ENCODE measurements at places on chromosomes 16 and 17. TPM values are rescaled to one million over a fixed set of nuclear protein-coding genes. Genes with fewer than 3 reads are reported as not detected.

DNA sequence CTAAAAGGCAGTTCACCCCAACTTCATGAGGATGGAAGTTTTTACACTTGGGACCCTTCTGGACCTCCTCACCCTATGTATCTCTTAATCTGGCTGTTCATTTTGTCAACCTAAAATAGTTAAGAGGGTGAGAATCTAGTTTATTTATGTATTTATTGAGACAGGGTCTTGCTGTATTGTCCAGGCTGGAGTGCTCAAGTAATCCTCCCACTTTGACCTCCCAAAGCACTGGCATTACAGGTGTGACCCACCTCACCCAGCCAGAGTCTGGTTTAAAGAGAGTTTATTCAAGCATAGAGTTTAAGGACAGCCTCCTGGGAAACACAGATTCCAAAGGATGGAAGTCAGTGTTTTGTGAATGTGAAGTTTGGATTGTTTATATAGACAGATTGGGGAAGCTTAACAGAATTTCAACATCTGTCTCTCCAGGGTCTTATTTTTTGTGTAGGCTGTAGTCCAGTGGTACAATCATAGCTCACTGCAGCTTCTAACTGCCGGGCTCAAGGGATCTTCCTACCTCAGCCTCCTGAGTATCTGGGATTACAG is 8.0 kb upstream of the APPBP2 start:
- no peak for DNase-seq

DNA sequence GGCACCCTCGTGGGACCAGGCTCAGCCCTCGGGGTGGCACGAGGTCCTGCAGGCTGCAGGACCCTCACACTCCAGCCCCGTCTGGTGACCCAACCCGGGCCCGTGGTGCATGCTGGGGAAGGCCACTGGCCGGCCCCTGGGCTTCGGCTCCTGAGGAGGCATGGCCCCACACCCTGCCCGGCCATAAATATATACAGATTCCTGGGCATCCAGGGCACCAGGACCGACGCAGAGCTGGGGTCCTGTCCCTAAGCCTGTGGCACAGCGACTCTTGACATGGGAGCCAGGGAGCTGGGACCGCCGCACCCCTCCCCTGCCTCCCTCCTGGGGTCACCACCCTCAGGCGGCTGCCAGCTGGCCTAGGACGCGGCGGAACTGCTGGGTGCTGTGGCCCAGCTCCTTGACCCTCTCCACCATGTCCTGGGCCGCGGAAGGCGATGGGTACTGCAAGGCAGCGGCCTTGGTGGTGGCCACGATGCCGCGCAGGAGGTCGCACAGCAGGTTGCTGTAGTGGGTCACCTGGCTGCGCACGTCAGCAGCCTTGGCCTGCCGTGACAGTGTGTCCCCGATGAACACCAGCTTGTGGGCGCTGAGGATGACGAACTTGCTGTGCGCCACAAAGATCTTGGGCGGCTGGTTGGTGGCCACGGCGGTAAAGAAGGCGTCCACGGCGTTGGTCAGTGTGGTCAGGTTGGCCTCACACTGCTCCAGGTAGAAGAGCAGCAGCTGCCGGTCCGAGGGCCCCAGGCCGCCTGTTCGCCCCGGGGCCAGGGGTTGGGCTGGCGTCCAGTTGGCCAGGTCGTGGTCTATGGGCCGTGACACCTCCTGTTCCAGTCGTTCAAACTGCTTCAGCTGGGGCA is 10.6 kb downstream of the CTRB1 start:
- DNase-seq = no peak

GRCh38 chr17:61399131-61400065 is at the start of gene TBX2:
Gene TBX2 (plus strand): TSS chr17:61399843. CDS start chr17:61400177, 334 bp downstream.
- peak; percentile 77 for DNase-seq

DNA sequence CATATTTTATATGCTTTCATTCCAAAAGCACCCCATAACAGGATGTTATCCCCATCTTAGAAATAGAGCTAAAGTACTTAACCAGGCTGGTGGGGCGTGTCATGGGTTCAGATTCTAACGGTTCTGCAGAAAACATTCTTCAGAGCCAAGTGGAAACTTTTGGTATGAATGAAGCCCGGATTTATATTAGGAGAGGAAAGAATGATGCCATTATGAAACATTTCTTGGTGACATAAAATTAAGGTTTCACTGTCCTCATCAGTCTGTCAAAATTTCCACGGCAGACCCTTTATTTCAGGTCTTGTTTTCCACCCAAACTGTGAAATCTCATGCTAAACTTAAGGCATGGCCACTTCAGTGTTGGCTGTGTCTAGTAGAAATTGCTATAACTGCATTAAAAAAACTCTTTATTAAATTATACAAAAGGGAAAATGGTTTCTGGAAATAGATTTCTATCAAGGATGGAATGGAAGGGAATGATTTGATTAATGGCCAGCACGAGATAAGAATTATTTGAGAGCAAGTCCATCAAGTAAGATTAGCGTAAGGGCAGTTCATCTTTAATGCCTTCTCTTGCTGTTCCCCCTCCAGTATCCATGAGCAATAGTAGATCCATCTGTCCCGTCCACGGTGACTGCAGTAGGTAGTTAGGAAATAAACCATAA is 11.7 kb downstream of the PRKCA start:
- DNase-seq = no peak

DNA sequence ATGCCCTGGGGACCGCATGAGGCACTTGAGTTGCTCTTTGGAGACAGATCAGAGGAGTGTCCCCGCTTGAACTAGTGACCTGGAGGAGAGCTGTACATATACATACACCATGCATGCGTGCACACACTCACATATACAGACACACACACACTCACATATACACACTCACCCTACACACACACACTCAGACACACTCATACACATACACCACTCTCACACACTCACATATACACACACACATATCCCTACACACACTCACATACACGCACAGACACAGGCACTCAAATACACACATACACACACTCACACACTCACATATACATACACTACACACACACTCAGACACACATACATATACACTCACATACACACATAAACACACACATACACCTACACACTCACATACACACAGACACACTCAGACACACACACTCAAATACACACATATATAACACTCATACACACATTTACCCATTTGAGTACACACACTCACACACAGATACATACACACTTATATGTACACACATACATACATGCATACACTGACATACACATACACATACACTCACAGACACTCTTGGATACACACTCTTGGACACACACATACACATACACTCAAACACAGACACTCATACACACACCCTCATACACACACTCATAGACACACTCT is 5.4 kb upstream of the MPP2 start:
- no peak for DNase-seq

GRCh38 chr16:24117680-24118079 is 138.5 kb upstream of the CACNG3 start:
- no peak for DNase-seq

- DNase-seq = no peak
These were observed 3.7 kb upstream of the CACNA1H start for GRCh38 chr16:1149101-1149636.

DNA sequence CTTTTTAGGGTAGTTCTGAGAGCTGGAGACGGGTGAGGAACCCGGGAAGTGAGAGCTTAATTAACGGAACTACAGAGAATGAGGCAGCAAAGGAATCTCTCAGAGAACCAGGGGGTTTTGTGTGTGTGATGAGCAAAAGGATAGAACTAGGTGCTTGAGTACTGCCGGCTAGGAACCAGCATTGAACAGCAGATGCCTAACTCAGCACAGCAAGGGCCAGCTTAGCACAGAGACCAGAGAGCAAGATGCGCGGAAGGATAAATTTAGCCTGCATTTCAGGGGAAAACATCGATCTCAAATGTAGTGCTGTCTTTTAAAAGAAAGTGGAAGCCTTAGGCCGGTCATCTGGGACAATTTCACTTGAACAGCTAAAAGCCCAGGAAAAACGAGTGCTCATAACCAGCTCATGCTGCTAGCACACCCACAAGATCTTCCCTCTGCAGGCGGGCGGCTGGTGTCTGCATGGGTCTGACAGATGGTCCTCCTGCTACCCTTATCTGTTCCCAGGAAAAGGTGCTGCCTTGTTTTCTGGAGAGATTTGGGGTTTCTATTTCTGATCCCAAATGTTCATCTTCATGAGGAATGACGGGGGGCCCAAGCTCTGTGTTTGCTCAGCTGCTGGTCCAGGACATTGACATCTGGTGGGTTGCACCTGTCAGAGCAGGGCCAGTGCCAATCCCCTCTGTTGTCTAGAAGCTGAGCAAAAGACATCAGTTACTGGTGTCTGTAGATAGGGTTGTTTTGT is 103.9 kb downstream of the SOCS1 start:
- no peak for DNase-seq

- DNase-seq = no peak
These were observed at the start of gene VMO1 for GRCh38 chr17:4786106-4786511. Gene VMO1 (minus strand): TSS chr17:4786364. CDS start chr17:4786352, 12 bp downstream.

- DNase-seq = peak; percentile 13
These were observed 3.6 kb upstream of the FAM222B start for GRCh38 chr17:28846231-28846630.

GRCh38 chr17:77400445-77400870 is 259.7 kb downstream of the SEC14L1 start:
- DNase-seq = no peak

- DNase-seq = no peak
These were observed 100.9 kb upstream of the GSE1 start for GRCh38 chr16:85511938-85512807.

- no peak for DNase-seq
These were observed 20.7 kb downstream of the CD7 start for GRCh38 chr17:82296511-82297279.

GRCh38 chr16:11064202-11064540 is 119.8 kb downstream of the CLEC16A start:
- no peak for DNase-seq

- DNase-seq = no peak
These were observed 40.6 kb upstream of the CDH1 start for GRCh38 chr16:68696514-68696913.

- DNase-seq = no peak
These were observed 10.6 kb downstream of the TAOK2 start for GRCh38 chr16:29984137-29984763.

DNA sequence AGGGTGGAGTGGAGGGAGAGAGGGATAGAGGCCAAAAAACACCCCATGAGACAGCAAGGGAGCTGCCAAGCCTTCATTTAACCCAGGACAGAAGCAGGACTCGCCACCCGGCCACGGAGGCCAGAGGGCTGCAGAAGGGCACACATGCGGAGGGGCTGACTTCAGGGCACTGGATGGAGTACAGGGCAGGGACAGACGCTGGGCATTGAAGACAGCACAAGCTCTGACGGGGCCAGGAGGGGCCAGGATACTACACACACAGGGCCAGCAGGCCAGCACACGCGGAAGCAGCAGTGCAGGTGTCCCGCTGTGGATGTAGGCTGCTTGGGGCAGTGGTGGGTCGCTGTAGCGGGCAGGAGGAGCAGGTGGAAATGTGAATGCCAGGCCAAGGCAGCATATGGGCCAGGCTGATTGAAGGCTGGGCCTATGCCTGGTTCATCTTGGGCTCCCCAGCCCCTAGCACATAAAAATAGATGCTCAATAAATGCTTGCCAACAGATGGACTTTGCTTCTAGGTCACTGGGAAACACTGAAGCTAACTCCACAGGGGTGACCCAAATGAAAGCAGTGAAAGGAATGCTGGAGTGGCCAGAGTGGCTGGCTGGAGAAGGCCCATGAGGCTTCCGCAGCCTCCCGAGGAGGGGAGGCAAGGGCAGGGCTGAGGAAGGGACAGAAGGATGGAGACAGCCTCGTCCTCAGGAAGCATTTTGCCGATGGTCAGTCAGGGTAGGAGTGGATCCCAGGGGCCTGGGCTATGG is 61.6 kb downstream of the GNA13 start:
- no peak for DNase-seq

GRCh38 chr16:77782694-77783093 is 5.7 kb upstream of the VAT1L start:
- DNase-seq = no peak

- no peak for DNase-seq
These were observed 2.5 kb downstream of the KRT33A start for GRCh38 chr17:41347869-41348760.

DNA sequence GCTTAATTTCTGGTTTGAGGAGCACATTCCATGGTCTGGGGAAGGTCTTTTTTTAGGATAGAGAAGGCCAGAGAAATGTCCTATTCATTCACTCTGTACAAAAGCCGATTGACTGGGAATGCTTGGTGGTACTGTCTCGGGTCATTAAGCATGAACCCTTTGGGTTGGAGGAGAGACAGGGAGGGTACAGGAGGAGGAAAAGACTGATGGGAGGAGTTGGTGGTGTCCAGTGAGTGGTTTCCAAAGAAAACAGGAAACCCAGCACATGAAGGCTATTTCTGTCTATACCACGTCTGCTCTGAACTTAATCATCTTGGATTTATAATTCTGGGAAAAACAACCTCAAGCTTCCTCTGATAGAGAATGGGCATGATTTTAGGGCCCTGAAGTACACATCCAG is 111.9 kb downstream of the XYLT1 start:
- DNase-seq = no peak

GRCh38 chr17:82884341-82884969 is 44.6 kb upstream of the ZNF750 start:
- DNase-seq = no peak

DNA sequence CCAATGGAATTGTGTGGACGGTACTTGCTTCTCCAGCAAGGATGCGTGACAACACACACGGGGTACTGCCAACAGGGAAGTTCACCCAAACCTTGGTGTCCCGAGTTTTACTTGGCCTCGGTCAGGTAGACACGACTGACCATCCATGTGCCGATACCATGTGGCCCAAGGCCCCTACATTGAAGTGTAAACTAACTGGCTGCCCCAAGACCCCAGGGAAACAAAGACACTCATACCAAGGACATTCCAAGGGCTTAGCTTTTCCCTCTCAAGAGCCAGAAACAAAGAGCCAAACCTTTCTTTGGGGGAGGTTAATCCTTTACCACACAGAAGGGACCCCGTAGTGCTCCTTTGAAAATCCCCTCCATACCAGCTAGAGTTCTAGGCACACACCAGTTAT is 215.9 kb upstream of the TNRC6C start:
- no peak for DNase-seq

GRCh38 chr17:16506188-16506587 is 14.2 kb upstream of the LRRC75A start:
- DNase-seq = no peak

GP1BA gene
- 0.15 TPM for total RNA-seq

AATK gene
- 1.0 TPM for total RNA-seq

IGF2BP1 gene
- 0.56 TPM for total RNA-seq

TMEM98 gene
- total RNA-seq = 29.8 TPM

SMIM5 gene
- total RNA-seq = 0.78 TPM

RNF112 gene
- total RNA-seq = 0.86 TPM

CCDC57 gene
- 10.1 TPM for total RNA-seq

KCNH4 gene
- not detected for total RNA-seq

TM4SF5 gene
- total RNA-seq = 70.2 TPM

ALOX12 gene
- 0.17 TPM for total RNA-seq

CHRNE gene
- total RNA-seq = 1.9 TPM

DNASE1 gene
- 1.4 TPM for total RNA-seq

MIS12 gene
- 8.3 TPM for total RNA-seq
